Natural killer cell (primary cell): ENCODE measurements at places on chromosomes 12 and 14.

- DNase-seq = no peak
Observed at GRCh38 chr14:87896393-87897380, 96.3 kb downstream of the GALC start.

GRCh38 chr12:107593713-107594381 lies 91.8 kb upstream of the PWP1 start:
- no peak for DNase-seq

- DNase-seq = peak; percentile 65
Observed at GRCh38 chr14:61730756-61731373, 31.4 kb upstream of the SNAPC1 start.

DNA sequence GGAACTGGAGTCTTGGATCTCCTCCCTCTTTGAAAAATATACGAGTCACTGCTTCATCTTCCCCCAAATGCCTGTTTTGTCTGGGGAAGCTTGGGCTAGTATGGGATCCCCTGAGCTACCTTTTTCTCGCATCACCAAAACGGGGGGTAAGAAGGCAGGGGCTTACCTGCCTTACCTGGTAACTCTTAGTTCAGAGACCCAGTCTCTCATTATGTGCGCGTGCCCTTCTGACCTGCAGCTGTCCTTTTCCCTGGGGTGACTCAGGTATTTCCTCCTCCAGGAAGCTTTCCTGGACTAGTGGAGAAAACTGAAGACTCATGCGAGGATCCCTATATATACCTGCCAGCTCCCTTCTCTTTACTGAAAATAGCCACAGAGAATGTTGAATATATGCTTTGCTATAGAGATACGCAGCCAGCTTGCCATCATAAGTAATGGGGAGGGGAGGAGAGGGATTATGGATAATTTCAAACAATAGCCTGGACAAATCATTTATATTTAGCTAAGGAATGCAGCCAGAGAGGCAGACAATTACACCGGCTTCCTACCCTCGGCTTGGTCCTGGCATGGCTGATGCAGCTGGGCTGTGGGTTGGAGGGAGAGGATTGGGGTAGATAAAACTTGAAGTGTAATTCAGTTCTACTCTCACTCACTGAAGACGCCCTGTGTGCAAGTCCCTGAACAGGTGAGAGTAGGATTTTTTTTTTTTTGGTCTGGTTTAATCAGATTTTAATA lies 1.1 kb downstream of the TSPAN9 start:
- DNase-seq = no peak

DNA sequence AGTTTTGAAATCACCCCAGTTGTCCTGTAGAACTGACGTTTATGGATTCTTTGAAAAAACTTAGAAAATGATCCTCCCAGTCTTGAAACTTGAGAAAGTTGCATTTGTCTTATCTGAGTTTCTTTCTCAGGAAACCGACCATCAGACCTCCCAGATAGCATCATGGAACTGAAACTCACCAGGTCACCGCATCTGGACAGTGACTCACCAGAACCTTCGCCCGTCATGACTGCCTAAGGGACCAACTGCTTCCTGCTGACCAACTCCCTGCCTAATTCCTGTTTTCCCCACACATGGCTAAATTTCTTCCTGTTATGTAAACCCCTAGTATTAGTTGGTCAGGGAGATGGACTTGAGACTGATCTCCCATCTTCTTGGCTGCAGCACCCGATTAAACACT lies 175.7 kb downstream of the RIMBP2 start:
- no peak for DNase-seq

DNA sequence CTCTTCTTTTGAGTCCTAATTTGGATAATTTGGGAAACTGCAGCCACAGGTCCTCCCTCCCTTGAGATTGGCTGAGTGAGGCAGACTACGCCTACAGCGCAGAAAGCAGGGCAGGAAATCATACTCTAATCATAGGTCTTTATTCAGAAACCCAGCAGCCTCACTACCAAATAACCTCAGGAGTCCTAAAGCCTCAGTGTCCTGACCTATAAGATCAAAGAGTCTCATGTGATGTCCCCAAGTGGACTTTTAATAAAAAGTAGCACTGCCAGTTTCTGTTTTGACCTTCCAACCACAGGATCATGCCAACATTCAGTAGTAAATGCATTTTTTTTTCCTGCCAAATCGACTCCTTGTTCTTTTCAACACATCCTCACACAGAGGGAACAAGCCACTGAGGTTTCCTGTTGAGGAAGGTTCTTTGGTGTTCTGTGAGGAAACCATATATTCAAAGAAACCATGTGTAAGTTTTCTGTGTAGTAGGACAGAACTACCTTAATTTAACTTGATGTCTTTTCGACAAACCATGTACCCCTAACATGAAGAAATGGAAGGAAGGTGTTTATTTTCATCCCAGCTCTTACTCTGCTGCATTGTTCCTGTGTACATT lies 72.2 kb downstream of the VCPKMT start:
- no peak for DNase-seq

GRCh38 chr12:81798294-81798693 lies 39.1 kb upstream of the PPFIA2 start:
- no peak for DNase-seq

GRCh38 chr14:56127156-56127555 lies 8.9 kb downstream of the PELI2 start:
- DNase-seq = no peak

GRCh38 chr14:58699681-58700205 lies 62.0 kb downstream of the DACT1 start:
- DNase-seq = no peak

DNA sequence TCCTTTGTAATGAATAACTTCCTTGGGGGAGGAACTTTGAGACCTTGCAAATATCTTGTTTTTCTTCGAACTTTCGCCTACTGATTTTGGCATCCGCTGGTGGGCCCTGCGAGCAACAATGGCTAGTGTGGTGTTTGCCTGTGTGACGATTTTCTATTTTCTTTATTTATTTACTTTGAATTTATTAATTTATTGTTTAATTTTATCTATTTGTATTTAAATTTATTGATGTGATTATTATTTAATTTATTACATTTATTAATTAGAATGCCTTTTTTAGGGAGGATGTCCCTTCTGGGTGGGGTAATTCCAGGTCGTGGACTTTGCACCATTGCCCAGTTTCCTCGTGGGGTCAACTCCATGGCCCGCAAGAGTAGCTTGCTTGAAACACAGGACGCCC lies 149.7 kb downstream of the ZNF664 start:
- DNase-seq = no peak

DNA sequence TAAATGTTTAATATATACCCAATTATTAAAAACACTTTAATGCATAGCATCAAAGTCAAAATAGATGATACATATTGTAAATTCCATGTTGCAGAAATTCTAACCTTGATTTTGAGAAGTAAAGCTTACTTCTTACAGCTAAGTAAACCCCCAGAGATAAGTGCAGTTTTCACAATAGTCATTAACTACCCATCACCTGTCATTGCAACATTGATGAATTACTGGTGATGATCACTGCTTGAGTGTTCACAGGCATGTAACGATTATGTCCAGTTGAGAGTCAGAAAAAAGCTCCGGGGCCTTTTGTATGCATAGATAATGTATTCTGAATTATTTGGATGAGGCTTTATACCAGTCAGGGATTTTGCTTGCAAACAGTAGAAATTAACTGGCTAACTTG lies 67.7 kb downstream of the ZNF664 start:
- DNase-seq = no peak

- no peak for DNase-seq
Observed at GRCh38 chr12:129720618-129721017, 183.2 kb downstream of the TMEM132D start.

DNA sequence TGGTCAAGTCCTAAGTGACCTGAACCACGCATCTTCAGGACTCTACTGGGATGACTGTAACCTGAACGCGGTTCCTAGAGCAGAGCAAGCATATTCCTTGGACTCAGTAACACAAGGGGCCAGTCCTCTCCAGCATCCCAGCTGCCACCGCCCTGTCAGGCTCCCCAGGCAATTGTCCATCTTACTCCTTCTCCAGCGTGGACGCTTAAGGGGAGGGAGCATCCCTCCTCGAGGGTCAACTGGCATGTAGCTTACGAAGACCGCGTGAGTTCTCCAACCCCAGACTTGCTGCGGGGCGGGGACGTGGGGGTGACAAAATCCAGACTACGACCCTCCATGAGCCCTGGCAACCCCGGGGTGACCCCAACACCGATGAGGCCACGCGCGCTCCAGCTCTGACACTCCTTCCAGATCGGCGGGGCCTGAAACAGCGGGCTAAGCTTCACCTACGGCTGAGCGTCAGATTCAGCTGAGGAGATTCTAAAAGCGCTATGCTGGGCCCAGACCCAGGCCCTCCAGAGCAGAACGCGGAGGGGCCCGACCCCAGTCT lies 846 bp upstream of the MTHFD1 start:
- DNase-seq = peak; percentile 16

GRCh38 chr12:95870897-95871296 lies 12.1 kb downstream of the SNRPF start:
- no peak for DNase-seq

GRCh38 chr12:121949648-121950397 lies 31.4 kb downstream of the CFAP251 start:
- DNase-seq = no peak

DNA sequence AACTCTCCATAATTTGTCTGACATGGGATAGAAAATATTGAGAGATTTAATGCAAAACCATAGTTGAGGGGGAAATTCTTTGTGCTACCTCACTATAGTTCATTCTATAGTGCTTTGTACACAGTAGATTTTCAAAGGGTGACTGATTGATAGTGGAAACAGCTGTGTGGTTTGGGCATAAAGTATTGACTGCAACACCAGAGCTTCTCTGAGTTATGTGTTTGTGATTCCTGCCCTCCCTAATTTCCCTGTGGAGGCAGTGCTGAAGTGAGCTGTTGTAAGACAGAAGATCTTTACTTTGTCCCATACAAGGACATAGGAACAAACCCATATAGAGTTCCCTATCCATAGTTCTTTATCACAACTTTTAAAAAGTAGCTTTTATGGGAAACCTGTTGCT lies 47.1 kb downstream of the PTPRQ start:
- no peak for DNase-seq

GRCh38 chr14:100539003-100539660 lies 48.1 kb downstream of the BEGAIN start:
- no peak for DNase-seq

- DNase-seq = no peak
Observed at GRCh38 chr14:59085207-59085739, 103.2 kb upstream of the DAAM1 start.

DNA sequence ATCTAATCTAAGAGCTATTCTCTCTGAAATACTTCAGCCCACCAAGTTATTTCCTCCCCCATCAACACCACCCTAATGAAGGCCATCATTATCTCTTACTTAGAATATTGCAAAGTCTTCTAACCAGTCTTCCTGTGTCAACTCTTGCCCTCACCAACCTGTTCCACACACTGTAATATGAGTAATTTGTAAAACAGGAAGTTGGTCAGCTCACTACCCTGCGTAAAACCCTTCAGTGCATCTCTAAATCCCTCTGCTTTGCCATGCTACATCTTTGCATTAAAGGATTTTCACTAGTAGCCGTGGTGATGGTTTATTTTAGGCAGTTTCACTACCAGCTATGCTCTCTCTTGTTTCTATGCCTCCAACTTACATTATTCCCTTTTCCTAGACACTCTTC lies 70.0 kb downstream of the KIF21A start:
- peak; percentile 55 for DNase-seq

- DNase-seq = no peak
Observed at GRCh38 chr12:57444744-57445143, 10.2 kb downstream of the INHBC start.

- no peak for DNase-seq
Observed at GRCh38 chr12:106030210-106031071, 108.3 kb downstream of the NUAK1 start.

DNA sequence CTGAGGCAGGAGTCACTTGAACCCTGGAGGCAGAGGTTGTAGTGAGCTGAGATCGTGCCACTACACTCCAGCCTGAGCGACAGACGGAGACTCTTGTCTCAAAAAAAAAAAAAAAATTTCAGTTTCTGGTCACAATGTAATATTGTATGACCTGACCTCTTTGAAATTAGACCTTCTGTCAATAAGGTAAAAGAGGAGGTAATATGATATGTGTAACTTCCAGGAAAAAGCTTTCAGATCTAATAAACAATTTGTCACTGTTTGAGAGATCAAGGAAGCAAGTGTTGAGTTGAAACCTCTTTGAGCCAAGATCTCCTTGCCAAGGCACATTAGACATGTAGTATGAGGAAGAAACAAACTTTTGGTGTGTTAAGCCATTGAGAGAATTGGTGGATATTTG lies 101.7 kb upstream of the ATF7IP start:
- no peak for DNase-seq

- DNase-seq = no peak
Observed at GRCh38 chr14:35349496-35350365, 54.8 kb downstream of the NFKBIA start.

DNA sequence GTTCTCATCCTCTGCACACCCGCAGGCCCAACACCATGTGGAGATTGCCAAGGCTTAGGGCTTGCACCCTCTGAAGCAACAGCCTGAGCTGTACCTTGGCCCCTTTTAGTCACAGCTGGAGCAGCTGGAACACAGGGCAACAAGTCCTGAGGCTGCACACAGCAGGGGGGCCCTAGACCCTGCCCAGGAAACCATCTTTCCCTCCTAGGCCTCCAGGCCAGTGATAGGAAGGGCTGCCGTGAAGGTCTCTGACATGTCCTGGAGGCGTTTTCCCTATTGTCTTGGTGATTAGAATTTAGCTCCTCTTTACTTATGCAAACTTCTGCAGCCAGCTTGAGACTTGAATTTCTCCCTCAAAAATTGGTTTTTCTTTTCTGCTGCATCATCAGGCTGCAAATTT lies 373.5 kb upstream of the CLEC14A start:
- DNase-seq = no peak

GRCh38 chr14:73269729-73270531 lies 32.6 kb downstream of the PAPLN start:
- no peak for DNase-seq

- no peak for DNase-seq
Observed at GRCh38 chr14:32825058-32825457, 113.6 kb upstream of the NPAS3 start.

GRCh38 chr12:49089821-49090773 lies 4.5 kb downstream of the DHH start:
- DNase-seq = peak; percentile 57

- no peak for DNase-seq
Observed at GRCh38 chr12:32036477-32037263, 70.0 kb upstream of the BICD1 start.

GRCh38 chr12:119673634-119674033 lies 5.7 kb downstream of the PRKAB1 start:
- no peak for DNase-seq

GRCh38 chr12:34603382-34604035 lies 581.2 kb downstream of the ALG10 start:
- no peak for DNase-seq

GRCh38 chr14:38618514-38618913 lies 362.6 kb upstream of the CLEC14A start:
- DNase-seq = no peak

DNA sequence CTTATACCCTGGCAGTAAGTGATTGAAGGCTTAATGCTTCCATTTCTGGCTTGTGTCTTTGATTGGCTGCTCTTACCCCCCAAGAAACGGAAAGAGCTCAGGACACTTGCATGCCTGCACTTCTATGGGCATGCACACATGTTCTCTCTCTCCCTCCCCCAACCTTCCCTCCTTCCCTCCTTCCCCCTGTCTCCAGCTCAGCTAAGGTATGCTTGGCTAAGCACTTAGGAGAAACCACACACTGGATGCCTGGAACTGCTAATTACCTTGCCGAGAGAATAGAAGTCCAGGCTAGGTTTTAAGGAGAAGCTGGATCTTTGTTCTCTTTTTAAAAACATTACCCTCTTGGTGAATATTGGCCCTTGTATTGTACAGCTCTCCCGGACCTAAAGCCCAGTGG lies 1072.8 kb upstream of the TMEM132C start:
- no peak for DNase-seq

GRCh38 chr12:118089782-118090181 lies 14.0 kb downstream of the VSIG10 start:
- no peak for DNase-seq

- no peak for DNase-seq
Observed at GRCh38 chr12:24268663-24269186, 319.3 kb upstream of the SOX5 start.
